ENCODE measurements at places on chromosomes 1 and 21. TPM values are rescaled to one million over a fixed set of nuclear protein-coding genes. Genes with fewer than 3 reads are reported as not detected.

PGLYRP4 gene
- not detected for total RNA-seq

FTCD gene
- 0.44 TPM for total RNA-seq

LIN28A gene
- not detected for total RNA-seq

- no peak for DNase-seq
These were observed 173.0 kb upstream of the LMO4 start for GRCh38 chr1:87155648-87156047.

GRCh38 chr1:221884821-221885220, 142.9 kb upstream of the DUSP10 start:
- DNase-seq: no peak

DNA sequence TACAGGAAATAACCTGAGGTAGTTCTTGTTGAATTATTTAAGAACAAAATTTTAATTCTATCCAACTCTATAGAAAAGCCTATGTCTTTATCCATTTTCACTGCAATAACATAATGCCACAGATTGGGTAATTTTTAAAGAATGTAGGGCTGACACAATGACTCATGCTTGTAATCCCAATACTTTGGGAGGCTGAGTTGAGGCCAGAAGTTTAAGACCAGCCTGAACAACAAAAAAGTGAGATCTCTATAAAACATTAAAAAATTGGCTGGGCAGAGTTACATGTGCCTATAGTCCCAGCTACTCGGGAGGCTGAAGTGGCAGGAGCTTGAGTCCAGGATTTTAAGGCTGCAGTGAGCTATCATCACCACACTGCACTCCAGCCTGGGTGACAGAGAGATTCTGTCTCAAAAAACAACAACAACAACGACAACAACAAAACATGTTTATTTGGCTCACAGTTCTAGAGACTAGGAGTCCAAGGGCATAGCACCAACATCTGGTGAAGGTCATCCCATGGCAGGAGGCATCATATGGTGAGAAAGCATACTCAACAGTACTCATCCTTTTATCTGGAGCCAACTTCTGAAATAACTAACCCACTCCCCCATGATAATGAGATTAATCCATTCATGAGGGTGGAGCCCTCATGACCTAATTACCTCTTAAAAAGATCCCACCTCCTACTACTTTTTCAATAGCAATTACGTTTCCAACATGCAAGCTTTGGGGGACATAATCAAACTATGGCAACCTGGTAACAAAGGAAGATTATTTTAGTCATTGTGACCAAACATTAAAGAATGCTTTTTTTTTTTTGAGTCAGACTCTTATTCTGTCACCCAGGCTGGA, 59.6 kb downstream of the ABL2 start:
- no peak for DNase-seq

DNA sequence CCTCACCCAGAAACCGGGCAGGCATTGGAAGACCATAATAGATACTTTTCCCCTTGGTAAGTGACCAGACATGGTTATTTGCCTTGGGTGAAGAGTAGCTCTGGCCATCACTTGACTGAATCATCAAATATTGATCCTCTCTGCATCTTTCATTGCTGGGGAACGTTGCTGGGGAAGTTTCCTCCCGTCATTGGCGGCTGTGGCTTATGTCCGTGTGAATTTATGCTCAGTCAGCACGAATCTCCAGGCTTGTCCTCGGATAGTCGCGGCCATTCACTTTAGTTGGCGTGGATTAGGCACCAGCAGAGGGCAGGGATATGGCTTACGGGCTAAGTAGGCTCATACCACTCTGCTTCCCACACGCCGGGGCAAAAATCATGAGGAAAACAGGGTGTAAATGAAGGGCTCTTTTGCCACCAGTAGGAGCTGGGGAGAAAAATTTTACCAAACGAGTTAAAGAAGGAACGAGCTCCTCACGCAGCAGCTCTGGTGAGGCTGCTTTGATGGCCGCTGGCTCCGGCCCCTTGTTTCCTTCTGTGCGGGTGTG, 473.4 kb downstream of the CAMTA1 start:
- DNase-seq: no peak

DNA sequence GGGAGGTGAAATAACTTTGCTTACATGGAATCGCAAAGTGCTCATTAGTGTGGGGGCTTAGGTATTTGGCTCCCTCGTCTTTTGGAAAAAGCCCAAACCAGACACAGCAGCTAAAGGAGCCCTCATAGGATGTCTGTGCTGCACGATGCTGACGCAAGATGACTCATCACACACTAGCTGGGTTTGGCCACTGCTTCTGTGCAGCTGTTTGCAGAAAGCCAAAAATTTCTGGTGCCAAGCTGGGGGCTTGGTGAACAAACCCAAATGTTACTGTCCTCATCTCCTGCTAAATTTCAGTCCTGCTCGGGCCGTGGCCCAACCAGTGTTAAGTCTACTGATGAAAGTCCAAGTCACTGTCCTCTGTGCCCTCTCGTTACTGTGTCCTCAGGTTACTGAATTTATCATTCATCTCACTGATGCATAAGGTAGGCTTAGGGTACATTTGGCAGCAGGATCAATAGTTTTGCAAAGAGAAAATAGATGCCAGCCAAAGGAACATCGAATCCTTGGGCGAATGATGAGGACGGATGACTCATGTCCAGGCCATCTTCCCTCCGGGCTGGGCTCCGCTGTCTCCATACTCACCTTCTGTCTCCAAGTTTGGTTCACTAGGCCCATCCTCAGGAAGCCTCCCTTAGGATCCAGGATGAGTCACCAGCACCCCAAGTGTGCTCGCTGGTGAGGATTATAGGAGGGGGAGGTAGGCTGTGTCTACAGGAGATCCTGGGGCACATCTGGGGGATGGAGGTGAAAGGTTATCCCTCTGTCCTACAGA, 177.7 kb downstream of the ADSS2 start:
- no peak for DNase-seq

DNA sequence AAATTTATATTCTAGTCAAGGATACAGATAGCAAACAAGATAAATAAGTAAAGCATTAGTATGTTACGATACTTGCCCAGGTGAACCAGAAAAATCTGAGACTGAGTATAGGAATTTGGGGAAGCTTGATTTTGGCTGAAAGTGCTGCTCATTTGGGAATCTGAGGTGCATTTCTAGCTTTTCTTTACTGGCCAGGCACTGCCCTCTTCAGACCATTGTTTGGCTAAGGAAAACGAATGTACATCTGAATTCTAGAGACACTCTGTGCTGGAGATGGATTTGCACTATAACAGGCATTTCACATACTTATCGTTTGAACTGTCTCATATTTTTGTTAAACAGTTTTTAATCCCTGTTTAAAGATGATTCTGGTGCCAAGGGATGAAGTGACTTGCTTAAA, 23.4 kb downstream of the ARID1A start:
- DNase-seq: no peak

DNA sequence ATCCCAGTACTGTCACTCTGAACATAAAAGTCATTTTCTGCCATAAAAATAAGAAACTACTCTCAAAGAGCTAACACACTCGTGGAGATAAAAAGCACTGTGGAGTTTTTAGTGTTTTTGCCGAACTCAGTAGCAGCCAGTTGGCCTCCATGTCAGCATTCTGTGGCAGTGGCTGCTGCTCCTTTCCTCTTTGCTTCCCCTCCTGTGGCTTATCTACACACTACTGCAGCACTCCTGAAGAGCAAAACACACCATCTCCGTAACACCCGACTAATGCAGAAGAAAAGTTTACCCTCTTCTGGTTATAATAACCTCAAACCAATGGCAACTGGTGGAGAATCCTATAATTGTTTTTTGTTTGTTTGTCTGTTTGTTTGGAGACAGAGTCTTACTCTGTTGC, 44.9 kb downstream of the RAB3GAP2 start:
- no peak for DNase-seq

- DNase-seq: no peak
These were observed 2.1 kb downstream of the ITGB2 start for GRCh38 chr21:44918581-44919033.

DNA sequence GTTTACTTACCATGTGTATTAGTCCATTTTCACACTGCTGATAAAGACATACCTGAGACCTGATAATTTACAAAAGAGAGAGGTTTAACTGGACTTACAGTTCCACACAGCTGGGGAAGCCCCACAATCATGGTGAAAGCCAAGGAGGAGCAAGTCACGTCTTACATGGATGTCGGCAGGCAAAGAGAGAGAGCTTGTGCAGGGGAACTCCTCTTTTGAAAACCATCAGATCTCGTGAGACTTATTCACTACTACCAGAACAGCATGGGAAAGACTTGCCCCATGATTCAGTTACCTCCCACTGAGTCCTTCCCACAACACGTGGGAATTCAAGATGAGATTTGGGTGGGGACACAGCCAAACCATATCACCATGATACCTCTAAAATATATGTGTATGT, 39.3 kb upstream of the ERRFI1 start:
- no peak for DNase-seq

DNA sequence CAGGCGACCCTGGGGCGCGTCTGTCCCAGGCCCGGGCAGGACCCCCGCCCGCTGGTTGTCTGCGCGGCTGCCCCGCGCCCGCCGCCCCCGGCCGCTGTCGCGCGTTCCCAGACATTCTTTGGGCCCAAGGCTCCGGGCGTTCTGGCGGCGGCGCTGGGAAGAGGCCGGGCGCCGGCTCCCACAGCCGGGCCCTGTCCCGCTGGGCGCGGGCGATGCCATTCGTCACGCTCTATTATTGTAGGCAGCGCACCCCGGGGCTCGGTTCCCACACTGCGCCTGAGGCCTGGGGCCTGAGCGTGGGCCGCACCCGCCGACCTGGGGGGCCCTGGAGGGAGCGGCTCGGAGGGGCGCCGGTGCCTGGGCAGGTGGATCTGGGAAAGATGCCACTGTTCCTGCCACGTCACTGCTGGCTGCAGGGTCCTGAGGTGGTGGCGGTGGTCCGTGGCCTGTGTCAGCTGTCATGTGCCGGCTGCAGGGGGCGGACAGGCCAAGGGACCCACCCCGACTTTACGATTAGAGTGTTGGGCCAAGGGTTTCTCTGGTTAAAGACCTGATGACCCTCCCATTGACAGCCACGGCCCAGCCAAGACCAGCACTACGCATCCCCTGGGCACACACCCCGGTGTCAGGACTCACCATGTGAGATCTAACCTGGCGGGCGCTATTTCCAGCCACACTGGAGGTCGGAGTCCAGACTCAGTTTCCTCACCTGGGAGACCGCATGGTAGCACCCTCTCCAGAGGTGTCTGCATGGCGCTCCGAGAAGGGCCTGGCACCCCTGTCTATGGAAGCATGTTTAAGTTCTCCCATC, 55.1 kb upstream of the ADARB1 start:
- no peak for DNase-seq

- no peak for DNase-seq
These were observed 77.7 kb upstream of the JUN start for GRCh38 chr1:58861506-58861905.

- DNase-seq: peak; percentile 11
These were observed 12.2 kb upstream of the SPEN start for GRCh38 chr1:15835205-15835740.
